ENCODE measurements at places on chromosomes 7 and 10.

- DNase-seq, result no peak
Measured at GRCh38 chr7:24654305-24654704, 81.1 kb downstream of the PALS2 start.

- DNase-seq, result no peak
Measured at GRCh38 chr7:122304996-122305421, 459 bp upstream of the FEZF1 start.

- no peak for DNase-seq
Measured at GRCh38 chr10:22455068-22455857, 110.0 kb downstream of the SPAG6 start.

DNA sequence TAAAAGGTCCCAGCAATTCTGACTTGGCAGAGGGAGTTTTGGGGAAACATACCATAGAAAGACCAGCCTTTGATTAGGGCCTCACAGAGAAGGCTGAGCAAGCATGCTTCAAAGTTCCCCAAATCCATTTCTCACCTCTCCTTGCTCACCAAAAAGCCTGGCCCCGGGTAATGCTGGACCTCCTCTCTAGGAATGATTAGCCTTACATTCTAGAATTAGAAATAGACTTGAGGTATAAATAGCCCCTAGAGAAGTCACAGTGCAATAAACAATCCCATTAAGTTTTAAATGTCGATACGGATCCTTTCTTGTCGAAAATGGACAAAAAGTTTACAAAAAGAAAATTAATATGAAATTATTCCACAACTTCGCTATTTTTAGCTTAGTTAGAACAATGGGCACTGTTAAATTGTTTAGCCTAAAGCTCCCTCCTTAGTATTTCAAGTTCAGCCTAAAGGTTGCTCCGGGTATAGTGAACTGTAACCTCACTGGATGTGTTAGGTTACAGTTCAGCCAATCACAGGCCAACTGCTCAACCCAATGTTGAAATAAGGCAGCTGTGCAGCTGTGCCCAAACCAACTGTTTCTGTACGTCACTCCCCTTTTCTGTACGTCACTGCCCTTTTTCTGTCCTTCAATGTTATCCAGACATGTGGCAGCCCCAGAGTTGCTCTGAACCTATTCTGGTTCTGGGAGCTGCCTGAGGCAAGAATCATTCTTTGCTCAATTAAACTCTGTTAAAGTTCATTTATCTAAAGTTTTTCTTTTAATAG is 7.9 kb upstream of the GSDME start:
- no peak for DNase-seq

DNA sequence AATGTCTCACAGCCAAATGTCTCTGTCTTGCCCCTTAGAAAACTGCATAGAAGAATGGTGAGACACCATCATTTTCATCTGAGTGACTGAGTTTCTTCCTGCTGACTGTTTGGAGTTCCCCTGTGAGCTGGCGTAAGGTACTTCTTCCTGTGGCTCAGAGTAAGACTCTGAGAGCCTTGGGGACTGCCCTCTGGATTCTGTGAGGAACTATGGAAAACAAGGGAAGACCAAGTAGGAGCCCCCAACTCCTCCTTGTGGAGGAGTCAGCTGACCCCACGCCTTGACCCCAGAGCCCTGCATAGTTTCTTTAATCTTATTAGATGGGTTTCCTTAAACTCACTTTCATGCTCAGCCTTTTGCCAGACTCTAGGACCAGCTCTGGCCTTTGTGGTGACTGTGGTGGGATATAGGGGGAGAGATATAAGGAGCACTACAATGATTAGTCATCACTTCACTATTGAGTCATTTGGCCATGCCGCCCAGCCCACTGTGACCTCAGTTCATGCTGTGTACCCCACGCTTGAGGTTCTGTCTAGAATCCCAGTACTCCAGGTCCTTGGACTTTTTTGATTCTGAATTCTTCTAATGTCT is 51.8 kb upstream of the FAM133B start:
- DNase-seq, result peak; percentile 23

DNA sequence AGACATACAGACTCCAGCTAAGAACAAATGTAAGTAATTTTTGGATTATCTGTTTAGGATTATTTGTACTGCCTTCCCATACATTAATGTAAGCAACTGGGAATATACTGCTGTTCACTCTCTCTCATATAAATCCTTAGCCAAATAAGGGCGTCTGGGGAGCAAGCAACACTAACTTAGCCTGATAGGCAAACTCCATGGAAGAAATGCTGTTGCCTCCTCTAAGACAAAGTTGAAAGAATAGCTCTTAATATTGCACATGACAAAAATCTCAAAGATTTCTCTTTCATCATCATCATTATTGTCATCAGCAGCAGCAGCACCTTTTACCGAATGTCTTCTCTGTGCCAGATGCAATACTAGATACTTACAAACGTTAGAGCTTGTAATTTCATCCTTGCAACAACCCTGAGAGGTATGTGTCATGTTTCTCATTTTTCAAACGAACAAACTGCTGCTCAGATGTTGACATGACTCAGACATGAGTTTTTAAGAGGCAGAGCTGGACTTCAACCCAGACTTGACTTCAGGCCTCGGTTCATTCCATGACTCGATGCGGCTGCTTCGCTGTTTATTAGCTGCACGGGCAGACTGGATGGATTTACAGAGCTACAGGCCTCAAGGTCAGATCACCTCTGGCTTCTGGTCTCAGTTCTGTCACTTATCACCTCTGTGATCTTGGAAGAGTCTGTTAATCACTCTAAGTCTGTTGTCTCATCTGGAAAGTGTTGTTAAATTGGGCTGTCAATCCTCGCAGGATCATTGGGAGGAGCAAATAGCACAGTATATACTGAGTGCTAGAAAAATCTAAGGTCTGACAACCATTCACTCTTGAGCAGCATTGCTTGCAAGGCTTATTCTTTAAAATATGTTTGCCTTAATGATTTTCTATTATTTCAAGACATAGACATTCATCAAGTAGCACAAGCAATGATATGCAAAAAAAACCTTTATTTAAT is 126.3 kb upstream of the CELF2 start:
- DNase-seq, result no peak

- no peak for DNase-seq
Measured at GRCh38 chr10:30353851-30354250, 4.8 kb upstream of the MTPAP start.

GRCh38 chr10:11525503-11525902 is 85.9 kb downstream of the USP6NL start:
- DNase-seq, result no peak

GRCh38 chr10:96230527-96230926 is 40.8 kb downstream of the BLNK start:
- no peak for DNase-seq

DNA sequence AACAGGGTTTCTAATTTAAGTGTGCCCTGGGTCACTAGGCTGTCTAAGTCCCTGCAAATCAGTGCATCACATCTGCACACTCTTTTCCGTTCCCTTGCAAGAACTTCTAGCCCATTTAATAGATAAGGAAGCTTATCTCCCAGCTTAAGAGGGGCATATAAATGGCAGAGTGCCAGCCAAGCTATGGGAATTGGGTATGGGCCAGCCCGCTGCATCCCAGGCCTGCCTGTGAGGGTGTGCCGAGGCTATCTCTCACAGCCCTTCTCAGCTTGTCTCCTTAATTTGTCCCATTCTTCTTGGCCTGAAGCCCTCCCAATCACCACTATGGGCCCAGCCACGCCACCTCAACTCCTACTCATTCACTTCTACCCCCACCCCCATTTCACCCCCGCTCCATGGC is 14.7 kb downstream of the AQP1 start:
- DNase-seq, result no peak

DNA sequence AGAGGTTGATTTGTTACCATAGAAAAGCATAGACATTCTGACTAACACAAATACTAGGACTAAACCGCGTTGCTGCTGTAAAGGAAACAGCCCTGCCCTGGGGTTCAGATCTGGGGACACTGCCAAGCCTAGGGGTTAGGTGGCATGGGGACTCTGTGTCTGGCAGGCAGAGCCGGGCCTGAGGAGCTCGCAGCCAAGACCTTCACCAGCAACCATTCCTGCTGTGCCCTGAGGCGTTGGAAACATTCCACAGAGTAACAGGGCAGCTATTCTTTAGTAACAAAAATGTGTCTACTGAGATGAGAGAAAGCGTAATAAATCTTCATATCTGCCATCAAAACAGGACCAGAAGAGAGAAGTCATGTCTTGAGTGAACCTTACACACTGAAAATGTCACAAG is 280.5 kb downstream of the POM121L12 start:
- no peak for DNase-seq

- no peak for DNase-seq
Measured at GRCh38 chr7:17963281-17963680, 23.0 kb upstream of the SNX13 start.

GRCh38 chr7:2512179-2512661 is 7.4 kb upstream of the LFNG start:
- DNase-seq, result no peak

DNA sequence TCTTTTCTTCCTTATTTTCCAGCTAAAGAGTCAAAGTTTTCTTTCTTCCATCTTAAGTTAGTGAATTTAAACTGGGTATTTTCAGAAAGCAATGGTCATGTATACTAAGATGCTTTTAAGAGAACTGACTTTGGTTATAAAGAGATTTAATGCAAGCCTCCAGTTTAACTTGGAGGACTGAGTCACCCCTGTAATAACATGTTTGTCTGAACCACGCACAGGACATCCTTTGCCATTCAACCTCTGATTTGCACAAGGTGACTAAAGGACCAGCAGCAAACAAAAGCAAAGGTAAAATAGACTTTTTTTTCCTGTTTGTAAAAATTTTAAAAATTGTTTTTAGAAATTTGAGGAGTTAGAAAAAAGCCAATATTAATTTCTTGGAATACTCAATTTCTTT is 2.9 kb downstream of the HYAL4 start:
- DNase-seq, result no peak
